Fibroblast of upper back skin (primary cell): ENCODE measurements at places on chromosomes 11 and 22.
A peak's percentile ranks its signal among the peaks of the same experiment; 100 is the strongest.

GRCh38 chr22:46900549-46900948 is 138.1 kb downstream of the TBC1D22A start:
- no peak for DNase-seq

GRCh38 chr11:126465573-126466188 is 110.2 kb downstream of the ST3GAL4 start:
- no peak for DNase-seq

DNA sequence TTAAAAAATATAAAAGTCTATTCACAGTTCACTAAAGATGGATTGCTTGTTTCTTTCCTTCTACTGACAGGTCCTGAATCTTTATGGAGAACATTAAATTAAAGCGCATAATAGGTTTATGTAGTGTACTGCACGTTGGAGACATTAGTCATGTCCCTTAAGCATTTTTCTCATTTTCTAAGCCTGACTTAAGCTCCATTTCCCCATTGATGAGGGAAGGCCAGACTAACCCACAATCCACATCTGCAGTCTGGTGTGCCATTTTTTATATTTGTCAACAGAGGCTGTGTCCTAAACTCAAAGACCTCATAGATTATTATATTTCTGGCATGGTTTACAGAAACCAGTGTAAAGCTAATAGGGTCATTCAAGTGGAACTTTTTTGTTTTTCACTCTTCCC is 39.9 kb downstream of the CADM1 start:
- DNase-seq = peak; percentile 92

GRCh38 chr11:44604171-44604581 is 38.7 kb downstream of the CD82 start:
- DNase-seq = no peak

DNA sequence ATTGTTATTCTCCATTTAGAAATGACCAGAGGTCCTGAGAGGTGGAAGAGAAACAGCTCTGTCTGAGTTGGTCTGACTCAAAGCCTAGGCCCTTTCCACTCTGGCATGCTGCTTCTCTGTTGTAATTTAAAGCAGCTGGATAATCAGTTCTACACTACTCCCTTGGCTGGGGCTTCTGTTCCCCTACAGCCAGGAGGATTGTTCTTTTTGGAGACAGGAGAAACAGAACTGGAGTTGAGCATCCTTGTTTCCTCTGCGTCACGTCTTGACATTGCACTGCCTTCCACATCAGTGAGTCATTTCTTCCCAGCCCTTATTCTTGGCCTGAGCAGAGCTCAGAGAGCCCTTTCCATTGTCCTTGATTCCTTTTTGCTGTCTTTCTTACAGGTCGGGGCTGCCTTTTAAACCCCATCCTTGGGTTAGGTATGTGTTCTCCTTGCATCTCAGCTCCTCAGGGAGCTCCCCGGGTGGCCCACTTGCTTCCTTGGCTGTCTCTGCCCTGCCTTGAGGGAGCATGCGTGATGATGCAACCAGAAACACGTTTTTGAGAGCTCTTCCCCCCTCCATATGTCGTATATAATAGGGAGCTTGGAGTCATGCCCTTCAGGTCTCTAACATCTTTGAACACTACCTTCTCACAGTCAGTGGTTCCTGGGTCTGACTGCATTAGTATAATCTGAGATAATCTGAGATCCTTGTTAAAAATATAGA is 35.7 kb downstream of the CYB5R2 start:
- DNase-seq = peak; percentile 85

- peak; percentile 26 for DNase-seq
These were observed 112.3 kb downstream of the TMPRSS5 start for GRCh38 chr11:113593698-113594308.

- no peak for DNase-seq
These were observed 4.6 kb downstream of the GNB1L start for GRCh38 chr22:19849835-19850762.

GRCh38 chr11:122241566-122241965 is 125.6 kb upstream of the BLID start:
- DNase-seq = no peak

DNA sequence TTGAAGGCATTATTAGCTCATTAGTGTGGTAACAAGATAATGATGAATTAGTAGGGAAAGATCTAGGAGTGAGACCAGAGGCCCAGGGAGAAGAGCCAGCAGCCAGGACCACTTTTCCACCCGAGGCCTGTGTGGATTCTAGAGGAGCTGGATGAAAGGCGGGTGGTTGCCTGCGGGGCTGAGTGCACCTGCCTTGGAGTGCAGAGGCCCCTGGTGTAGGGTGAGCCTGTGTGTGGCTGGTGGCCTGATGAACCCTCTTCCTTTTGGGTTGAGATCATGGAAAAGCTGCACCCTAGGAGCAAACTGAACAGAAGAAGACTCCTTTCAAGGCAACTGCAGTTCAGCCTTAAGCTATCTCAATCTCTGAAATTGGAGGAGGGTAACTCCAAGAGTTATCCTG is 5.9 kb upstream of the TP53AIP1 start:
- no peak for DNase-seq

- DNase-seq = peak; percentile 22
These were observed 35.2 kb downstream of the OR2AG2 start for GRCh38 chr11:6736495-6737121.

- DNase-seq = no peak
These were observed 8.6 kb upstream of the POLDIP3 start for GRCh38 chr22:42623301-42623751.

DNA sequence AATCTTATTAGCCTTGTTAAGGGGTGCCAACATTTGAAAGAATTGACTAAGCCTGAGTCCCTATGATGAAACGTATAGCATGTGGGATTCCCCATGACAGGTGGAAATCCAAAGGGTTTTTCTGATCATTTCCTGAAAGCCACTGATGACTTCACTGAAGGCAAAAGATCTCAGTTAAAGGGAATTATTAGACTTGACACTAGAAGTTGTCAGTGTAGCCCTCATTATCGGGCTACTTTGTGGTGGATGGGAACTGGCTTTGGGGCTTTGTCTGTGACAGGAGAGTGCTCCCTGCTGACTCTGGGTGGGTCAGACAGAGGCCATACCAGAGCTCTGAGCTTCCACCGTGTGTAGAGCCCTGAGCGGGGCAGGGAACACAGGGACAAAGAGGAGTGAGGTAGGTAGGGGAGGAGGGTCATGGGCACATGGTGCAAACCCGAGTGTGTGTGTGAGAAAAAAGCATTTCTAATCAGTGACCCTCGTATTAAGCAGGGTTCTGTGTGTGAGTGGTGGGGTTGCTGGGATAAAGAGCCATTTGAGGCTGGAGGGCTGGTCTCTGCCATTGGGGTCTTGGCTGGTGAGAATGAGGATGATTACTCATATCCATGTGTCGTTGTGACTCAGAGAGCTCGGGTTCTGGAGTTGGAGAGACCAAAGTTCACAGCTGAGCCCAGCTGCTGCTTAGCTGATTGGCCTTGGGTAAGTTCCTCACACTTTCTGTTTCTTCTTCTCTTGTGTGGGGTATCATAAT is 101.1 kb downstream of the GRIK4 start:
- DNase-seq = peak; percentile 14

- peak; percentile 9 for DNase-seq
These were observed 10.3 kb upstream of the GAS2 start for GRCh38 chr11:22656130-22656529.

DNA sequence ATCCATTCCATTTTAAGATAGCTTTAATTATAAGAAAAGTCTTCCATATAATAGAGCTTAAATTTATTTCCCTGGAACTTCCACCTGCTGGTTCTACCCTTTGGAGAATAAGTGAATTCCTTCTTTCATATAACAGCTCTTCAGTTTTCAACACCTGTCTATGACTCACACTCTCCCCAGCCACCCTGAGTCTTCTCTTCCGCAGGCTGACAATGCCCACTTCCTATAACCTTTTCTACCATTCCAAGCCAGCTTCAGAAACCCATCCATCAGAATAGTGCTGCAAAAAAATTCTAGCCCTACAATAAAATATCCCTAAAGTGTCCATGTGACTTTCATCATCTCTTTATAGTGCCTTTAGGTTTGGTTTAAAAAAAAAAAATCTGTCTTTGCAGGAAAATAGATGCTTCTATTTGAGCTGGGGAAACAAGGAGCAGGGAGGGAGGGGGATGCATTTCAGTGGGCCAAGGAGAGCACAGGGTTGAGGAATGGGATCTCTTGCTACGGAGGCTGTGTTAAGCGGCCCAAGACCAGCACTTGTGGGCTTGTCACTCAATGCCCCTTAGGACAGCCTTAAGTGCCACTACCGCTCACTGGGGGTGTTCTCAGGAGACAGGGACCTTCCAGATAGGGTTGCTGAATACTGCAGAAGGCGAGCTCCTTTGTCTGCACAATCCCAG is 178.6 kb downstream of the DSCAML1 start:
- no peak for DNase-seq

GRCh38 chr22:33962409-33962808 is 42.1 kb upstream of the LARGE1 start:
- no peak for DNase-seq

DNA sequence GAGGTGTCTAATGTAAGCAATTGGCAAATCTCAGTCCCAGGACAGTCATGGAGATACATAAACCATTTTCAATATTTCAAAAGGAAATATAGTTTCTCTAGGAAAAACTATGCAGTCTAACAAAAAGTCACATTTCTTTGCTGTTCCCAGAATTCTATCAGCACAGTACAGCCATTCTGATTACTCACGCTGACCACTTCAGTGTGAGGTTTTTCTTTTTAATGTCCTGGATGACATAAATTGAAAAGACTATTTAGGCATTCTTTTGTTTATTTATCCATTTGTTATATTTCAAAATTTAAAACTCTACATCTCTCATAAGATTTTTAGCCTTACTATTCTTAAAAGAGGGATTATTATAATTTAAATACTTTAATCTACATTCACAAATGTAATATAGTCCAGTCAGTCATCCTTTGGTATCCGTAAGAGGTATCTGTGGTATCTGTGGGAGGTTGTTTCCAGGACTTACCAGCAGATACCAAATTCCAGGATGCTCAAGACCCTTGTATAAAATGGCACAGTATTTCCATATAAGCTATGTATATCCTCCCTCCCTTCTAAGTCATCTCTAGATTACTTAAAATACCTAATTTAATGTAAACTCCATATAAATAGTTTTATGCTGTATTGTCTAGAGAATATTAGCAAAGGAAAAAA is 331.1 kb upstream of the PITPNB start:
- no peak for DNase-seq

- peak; percentile 47 for DNase-seq
These were observed 650 bp upstream of the MAPK11 start for GRCh38 chr22:50270666-50271394.

DNA sequence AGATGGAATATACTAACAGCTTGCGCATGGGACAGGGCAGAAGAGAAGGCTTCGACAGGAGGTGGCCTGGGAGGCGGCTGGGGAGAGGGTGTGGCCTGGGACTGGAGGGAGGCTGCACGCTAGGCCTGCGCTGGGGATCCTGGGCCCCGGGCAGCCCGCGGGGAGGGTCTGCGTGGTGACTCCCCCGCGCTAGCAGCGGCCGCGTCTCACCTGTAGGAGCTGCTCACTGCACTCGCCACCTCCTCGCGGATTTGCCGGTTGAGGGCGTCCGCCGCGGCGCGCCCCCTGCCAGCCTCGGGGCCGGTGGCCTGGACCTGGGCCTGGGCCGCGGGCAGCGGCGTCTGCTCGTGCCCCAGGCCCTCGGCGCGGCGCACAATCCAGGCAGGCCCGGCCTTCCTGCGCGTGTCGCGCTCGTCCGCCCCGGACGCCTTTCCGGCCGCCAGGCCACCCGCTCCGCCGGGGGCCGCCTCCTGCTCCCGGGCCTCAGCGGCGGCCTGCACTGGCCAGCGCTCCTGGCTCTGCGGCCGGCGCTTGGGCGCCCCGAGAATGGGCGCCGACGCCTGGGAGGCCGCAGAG is 1.5 kb downstream of the MAP6 start:
- DNase-seq = no peak

DNA sequence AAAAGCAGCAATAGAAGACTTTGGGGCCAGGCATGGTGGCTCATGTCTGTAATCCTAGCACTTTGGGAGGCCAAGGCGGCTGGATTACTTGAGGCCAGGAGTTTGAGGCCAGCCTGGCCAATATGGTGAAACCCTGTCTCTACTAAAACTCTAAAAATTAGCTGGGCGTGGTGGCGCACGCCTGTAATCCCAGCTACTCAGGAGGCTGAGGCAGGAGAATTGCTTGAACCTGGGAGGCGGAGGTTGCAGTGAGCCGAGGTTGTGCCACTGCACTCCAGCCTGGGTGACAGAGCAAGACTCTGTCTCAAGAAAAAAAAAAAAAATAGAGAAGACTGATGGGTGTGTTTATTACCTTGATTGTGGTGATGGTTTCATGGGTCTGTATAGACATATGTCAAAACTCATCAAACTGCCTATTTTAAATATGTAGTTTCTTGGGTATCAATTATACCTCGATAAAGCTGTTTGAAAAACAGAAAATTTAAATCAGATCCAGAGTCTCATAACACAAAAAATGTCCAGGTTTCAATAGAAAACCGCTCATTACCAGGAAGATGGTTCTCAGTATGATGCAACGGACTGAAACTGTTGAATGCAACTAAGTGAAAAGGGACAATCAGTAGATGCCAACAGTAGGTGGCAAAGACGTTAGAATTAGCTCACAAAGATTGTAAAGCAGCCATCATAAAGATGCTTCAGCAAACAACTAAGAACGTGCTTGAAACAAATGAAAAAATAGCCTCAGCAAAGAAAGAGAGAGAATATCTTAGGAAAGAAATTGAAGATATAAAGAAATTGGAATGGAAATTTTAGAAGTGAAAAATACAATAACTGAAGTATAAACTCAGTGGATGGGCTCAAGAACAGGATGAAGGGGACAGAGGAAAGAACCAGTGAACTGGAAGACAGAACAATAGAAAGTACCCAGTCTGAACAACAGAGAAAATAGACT is 33.1 kb upstream of the SEPTIN5 start:
- no peak for DNase-seq

DNA sequence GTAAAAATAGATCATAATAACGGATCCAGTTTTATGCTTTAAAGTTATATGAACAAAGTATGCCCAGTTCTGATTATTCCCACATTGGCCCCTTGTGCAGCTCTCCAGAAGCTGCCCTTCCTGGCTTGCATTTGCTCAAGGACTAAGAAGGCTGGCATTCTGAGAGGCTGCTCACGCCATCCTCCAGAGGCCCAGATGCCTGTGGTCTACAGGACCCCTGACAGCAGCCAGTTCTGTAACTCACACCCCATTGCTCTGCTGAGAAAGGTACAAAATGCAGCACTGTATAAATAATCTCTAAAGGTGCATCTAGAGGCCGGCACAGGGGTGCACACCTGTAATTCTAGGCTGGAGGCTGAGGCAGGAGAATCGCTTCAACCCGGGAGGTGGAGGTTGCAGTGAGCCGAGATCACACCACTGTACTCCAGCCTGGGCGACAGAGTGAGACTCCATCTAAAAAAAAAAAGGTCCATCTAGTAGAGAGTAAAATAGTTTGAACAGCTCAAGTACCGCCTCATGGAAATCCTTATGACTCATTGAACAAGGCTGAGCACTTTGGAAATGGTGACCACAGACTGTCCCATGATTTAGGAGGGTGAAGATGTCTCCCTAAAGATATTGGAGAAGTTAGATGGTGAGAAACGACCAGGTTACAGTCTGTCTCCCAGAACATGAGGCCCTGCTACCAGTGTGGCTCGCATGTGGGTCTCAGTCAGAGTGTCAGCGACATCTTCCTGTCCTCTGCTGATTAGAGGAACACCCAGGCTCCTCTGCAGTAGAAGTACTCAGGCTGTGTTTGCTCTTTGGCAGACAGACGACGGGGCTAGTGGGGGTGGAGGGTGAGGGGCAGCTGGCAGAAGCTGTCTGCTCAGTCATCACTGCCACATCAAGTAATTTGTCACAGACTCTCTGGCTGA is 56.3 kb downstream of the KREMEN1 start:
- DNase-seq = peak; percentile 58
